NCI-H2081 treated with DMSO at 0.1 percent for 48 hours (cell line): ENCODE measurements at places on chromosomes 12 and 14.

- DNase-seq: no peak
Observed at GRCh38 chr12:13189264-13189663, 7.3 kb upstream of the EMP1 start.

DNA sequence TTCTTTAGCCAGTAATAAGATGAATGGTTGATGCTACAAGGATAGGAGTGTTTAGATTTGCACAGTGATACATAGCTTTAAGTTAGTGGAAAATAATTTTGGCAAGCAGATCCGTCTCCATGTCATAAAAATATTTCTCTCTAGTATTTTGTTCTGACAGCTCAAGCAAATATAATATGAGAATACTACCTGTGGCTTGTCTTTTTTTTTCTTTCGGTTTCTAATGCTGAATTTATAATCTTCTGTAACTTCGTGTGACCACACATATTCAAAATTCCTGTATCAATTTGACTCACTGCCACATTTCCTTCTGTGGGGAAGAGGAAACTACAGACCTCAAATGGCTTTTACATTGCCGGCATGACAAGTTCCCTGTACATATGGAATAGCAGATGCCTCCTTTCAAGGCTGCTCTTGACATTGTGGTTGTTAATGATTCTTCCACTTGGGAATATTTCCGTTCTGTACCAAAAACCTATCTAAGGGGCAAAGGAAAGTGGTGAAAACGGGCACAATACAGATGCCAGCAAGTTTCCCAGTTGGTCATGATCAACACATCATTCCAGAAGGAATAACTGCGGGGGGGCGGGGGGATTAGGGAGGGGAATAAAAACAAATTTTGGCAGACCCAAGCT is 103.6 kb upstream of the CCDC91 start:
- DNase-seq: no peak

GRCh38 chr12:64723630-64724029 is 35.6 kb downstream of the GNS start:
- DNase-seq: no peak

- DNase-seq: no peak
Observed at GRCh38 chr14:92637228-92637627, 111.2 kb downstream of the LGMN start.

DNA sequence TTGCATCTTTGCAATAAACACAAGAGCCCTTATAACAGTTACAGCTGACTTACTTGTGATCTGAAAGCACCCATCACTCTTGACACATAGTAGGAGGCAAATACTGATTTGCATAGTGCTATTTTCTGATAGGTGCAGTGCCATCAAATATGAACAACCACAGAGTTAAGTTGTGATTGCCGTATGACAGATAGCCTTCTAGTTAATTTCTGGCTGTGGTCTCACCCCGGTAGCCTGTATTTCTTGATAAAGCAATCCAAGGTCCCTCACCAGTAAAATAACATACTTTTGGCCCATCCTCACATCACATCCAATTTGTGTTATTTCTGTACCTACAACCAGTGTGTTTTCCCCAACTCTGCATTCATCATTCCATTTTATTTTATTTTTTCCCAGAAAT is 23.3 kb upstream of the STYK1 start:
- DNase-seq: no peak

- DNase-seq: no peak
Observed at GRCh38 chr14:61486930-61487495, 165.6 kb downstream of the PRKCH start.

DNA sequence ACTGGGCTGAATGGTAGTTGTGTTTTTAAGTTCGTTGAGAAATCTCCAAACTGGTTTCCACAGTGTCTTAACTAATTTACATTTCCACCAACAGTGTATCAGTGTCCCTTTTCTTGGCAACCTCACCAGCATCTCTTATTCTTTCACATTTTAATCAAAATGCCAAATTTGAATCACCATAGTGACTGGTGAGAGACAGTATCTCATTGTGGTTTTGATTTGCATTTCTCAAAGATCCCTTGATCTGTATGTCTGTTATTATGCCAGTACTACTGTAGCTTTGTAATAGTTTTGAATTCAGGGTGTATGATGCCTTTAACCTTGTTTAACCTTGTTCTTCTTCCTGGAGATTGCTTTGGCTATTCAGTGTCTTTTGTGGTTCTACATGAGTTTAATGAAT is 2.2 kb upstream of the EIF2S3B start:
- DNase-seq: no peak

GRCh38 chr14:72513965-72514659 is 379.8 kb downstream of the DPF3 start:
- DNase-seq: no peak

DNA sequence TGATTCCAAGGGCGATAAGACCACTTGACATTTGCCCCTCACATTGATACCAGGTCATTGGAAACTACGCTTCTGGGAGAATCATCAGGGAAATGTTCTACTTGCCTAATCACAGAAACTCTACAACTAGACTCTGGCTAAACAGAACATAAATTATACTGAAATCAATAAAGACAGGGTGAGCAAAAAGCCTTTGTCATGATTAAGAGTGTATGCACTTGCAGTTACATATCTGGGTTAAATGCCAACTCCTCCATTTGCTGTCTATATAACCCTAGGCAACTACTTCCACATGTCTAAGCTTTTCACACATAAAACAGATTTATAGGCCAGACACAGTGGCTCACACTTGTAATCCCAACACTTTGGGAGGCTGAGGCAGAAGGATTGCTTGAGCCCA is 125.7 kb downstream of the PHLDA1 start:
- DNase-seq: no peak

DNA sequence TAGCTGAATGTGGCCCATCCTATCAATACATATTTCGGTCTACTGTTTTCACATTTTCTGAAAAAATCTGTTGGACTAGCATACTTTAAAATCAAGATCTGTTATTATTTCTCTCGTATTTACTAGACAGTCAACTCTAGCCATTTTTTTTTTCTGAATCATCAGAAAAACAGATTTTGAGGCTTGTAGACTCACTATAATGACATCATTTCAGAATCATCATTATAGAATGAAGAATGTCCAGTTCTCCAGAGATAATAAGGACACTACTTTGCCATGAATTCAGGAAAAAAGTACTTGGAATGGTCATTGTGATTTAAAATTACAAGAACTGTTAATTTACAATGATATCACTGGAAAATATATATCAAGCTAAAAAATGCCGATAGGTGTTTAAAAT is 589.8 kb downstream of the KCNH5 start:
- no peak for DNase-seq

DNA sequence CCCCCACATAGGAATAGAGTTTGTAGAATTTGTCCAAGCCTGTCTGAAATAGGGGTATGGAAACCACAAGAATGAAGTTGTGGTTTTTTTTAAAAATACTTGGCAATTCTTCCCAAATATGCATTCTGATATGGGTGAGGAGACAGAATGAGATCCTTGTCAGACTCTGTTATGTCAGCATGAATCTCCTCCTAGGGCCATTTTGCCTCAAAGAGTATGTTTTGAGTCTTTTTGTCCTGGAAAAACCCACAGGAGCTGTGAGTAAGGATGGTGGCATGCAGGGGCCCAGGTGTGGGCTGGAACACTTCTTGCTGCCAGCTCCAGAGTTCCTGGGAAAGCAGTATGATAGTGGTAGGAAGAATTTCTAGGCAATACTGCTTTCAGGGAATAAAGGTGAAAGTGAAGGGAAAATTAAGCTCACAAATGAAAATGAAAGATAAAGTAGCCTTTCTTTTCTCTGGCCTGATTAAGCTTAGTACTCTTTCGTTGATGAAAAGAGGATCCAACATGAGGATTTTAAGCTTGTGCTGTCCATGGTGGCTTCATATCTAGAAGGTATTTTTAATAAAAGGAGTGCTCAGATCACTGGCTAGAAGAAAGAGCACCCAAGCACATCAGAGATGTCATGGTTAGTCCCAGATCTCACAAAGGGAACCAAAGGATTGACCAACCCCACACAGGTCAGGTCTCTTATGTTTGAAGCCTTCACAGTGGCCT is 130.8 kb downstream of the LLPH start:
- no peak for DNase-seq

DNA sequence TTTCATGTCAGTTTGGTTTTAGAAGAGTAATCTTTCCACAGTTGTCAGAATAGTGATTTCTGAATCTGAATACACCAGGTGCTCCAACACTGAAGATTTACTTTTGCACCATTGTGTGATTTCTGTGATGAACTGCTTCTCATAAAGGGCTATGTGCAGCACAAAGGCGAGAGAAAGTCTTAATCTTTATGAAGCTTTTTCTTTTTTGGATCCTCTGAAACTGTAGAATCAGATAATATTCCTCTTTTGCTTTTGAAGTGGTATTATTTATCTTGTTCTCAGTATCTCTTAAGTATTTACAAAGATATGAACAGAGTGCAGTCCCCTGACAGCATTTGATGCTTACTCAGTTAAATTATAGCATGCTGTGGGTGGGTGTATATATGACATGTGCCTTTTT is 207.8 kb downstream of the NAV3 start:
- no peak for DNase-seq

DNA sequence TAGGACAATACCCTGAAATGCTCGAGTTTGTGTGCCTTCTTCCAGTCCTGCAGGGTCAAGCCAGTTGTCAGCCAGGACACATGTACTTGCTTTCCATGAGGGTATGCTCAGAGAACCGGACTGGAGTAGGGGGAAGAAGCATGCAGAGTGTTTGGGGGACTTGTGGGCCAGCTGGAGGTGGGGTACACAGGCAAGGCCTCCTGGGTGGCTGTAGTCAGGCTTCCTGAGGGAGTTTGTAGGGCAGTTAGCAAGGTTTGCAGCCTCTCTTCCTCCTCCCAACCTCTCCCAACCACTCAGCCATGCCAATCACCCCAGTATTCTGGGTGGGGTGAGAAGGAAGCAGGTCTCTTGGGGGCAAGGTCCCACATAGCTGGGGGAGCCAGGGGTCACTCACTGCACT is 47.0 kb upstream of the RHOJ start:
- DNase-seq: no peak

DNA sequence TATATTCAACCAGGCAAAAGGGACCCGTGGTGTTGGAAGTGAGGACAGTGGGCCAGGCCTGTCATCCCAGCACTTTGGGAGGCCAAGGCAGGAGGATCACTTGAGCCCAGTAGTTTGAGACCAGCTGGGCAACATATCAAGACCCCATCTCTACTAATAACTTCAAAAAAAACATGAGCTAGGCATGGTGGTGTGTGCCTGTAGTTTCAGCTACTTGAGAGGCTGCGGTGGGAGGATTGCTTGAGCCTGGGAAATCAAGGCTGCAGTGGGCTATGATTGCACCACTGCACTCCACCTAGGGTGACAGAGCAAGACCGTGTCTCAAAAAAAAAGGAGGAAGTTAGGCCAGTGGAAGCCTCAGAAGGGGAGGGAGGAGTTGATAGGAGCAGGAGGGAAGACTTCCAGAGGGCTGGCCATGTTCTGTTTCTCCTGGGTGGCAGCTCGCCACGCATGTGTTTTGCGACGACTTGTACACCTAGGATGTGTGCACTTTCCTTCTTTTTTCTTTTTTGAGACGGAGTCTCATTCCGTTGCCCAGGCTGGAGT is 10.1 kb downstream of the SLC25A29 start:
- DNase-seq: no peak

GRCh38 chr12:104280717-104281458 is 22.7 kb upstream of the EID3 start:
- DNase-seq: no peak

DNA sequence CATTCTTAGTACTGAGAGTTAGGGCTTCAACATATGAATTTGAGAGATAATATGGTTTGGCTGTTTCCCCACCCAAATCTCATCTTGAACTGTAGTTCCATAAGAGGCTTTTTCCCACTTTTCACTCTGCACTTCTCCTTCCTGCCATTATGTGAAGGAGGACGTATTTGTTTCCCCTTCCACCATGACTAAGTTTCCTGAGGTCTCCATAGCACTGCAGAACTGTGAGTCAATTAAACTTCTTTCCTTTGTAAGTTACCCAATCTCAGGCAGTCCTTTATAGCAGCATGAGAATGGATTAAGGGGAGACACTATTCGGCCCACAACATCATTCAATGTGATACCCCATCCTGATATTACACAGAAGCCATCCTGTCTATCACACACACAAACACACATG is 36.8 kb upstream of the ALG10B start:
- DNase-seq: no peak

GRCh38 chr12:108840605-108841332 is 16.6 kb downstream of the SSH1 start:
- no peak for DNase-seq

- peak; percentile 70 for DNase-seq
Observed at GRCh38 chr12:2320841-2321240, 268.1 kb downstream of the CACNA1C start.

GRCh38 chr12:108468196-108468968 is 46.7 kb upstream of the FICD start:
- no peak for DNase-seq

DNA sequence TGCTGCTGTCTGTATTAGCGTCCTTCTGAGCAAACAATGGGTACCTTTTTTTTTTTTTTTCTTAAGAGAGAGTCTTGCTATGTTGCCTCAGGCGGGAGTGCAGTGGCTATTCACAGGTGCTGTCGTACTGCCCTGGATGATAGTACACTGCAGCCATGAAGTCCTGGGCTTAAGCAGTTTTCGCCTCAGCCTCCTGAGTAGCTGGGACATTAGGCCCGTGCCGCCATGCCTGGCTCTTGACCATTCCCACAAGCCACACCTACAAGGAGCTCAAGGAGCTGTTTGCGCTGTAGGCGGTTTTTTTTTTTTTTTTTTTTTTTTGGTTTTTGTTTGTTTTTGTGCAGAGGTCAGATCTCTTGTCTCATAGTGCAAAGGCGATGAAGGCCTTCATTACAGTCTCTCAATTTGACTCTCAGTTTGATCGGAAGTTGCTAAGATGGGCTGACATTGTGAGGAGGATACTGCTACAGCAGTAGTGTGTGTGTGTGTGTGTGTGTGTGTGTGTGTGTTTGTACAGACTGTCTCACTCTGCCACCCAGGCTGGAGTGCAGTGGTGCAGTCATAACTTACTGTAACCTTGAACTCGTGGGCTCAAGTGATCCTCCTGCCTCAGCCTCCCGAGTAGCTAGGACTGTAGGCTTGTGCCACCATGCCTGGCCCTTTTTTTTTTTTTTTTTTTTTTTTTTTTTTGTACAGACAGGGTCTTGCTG is 34.2 kb downstream of the TRAF3 start:
- no peak for DNase-seq

DNA sequence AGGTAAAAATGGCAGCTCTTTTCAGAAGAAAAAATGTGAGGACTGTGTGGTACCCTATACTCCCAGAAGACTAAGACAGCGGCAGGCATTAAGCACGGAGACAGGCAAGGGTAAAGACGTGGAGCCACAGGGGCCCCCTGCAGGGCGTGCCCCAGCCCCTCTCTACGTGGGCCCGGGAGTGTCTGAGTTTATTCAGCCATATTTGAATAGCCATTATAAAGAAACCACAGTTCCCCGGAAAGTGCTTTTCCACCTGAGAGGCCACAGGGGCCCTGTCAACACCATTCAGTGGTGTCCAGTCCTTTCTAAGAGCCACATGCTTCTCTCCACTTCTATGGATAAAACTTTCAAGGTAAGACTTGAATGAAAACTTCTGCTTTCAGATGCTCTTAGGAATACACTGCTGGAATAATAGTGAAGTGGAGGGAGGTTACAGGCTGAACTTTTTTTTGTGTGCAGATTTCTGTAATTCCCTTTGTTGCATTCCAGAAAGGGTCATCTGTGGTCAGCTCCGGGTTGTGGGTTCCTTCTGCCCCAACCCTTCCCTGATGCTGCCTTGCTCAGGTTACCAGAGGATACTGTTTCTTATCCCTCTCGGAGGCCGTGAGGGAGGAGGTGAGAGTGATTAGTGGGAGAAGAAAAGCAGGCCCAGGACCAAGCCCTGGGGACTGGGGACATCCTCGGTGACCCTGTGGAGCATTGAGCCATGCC is 58.4 kb downstream of the SLC25A47 start:
- no peak for DNase-seq

- DNase-seq: no peak
Observed at GRCh38 chr14:50350975-50351374, 38.9 kb downstream of the DMAC2L start.
